Breast epithelium (tissue), 4 donors: ENCODE measurements at places on chromosomes 13 and 19.

DNA sequence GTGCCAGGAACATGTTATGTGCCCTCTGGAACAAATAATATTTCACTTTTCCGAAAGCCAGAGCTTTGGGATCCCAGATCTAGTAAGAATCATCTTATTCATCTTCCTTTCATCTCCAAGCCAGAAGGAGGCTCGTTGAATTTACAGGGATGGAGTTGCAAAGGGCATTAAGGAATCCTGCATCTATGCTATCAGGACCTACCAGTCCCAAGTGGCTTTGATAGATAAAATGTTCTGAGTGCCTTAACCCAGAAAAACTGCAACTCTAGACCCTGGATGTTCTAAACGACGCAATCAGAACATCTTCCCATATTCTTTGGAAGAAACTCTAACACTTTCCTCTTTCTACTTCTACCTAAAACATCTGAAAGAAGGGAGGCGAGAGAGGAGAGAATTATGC, 9.2 kb upstream of the EDDM13 start:
- no peak for DNase-seq

DNA sequence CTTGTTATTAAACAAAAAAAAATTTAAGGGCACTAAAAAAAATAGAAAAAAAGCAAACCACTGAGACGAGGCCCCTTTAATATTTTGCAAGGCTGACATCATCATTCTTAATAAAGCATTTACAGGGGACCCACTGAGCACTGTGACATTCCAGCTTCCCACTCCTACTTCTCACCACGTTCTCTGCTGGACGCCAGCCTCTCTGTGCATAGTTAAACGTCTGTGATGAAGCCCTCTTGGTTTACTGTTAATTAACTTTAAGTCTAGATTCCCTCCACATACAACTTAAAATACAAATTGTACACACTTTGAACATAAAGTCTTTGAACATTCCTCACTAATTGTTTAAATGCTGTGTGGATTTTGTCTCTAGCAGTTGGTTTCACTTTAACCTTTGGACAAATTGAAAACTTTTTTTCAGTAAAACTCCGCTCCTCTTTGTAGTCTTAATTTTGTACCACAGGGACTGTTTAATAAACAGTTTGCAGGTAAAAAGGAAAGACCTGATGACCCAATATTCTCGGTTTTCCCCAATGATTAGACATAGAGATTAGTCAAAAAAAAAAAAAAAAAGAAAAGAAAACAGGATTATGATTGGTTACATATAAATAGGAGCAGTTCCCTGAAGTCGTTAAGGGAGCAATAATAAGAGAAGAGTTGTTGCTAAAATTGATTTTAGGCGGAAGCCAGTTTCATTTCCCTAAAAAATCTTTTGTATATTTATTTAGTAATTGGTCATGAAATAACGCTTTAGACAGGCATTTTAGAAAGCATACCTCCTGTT, 219.8 kb downstream of the MZT1 start:
- DNase-seq, result no peak

GRCh38 chr13:47112205-47112902, 215.5 kb upstream of the HTR2A start:
- DNase-seq, result no peak

GRCh38 chr19:16024266-16025107, 51.8 kb upstream of the TPM4 start:
- DNase-seq, result no peak

DNA sequence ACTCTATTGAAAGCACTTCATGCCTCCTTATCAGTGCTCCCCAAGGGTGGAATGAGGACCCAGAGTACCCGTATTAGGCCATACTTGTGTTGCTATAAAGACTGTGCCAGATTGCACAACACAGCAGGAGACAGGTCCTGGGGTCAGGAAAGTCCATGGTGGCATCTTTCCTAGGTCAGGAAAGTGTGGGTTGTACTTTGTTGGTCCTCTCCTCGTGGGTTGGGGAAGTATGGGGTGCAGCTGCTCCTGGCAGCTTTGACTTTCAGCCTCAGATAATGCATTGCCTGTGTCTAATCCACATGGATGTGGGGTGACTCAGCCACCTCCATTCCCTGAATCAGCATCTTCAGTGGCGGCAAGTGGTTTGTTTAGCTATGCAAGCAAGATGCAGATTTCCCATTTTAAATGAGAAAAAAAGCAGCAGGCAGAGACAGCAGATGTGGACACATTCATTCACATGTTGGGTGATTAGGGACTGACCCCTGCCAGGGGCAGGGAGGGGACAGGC, 8.4 kb upstream of the CYP2B6 start:
- DNase-seq, result no peak

DNA sequence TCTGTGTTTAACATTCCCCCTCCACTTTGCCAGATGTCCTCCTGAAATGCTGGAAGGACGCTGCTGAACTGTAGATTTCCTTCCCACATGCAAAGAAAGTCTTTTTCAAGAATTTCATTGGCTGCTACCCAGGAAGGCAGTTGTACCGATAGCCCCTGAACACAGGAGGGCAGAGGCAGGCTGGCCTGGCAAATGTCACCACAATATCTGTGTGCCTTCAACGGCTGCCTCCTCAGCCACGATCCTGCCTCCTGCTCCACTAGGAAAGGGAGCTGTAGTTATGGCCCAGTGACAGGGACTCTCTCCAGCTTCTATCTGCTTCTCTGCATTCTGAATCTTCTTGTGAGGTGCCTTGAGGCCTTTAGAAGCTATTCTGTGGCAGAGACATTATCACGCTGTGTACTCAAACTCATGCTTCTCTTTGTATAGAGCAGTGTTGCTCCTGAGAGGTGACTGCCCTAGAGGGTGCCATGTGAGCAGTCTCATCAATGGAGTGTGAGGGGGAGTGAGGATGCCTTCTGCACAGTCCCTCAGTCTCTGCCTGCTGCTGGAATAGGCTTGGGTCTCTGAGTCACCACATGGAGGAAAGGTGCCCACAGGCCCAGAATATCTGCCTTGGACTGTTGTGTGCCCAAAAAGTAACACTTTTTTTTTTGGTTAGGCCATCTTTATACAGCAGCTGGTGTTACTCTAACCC, 279.8 kb downstream of the DNAJC15 start:
- peak; percentile 33 for DNase-seq

DNA sequence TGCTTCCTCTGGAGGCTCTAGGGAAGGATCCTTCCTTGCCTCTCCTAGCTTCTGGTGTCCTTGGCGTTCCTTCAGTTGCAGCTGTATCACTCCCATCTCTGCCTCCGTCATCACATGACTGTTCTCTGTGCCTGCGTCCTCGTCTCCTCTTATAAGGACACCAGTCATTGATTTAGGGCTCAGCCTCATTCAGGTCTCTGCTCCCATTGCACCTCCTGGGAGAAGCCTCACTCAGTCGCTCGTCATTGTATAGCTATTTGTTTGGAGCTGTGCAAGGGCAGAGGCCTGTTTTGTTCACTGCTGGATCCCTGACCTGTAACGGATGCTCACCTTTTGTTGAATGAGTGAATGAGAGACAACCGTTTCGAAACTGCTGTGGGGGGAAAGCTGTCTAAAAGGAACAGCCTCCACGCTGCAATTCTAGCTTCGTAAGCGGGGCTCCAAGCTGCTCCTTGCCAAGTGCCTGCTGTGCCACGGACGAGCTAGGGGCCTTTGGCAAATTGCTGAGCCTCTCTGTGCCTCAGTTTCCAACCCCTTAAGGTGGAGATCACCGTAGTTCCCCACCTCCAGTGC, 17.2 kb downstream of the BRSK1 start:
- DNase-seq, result no peak

GRCh38 chr13:33257841-33258807, 27.4 kb downstream of the STARD13 start:
- no peak for DNase-seq

DNA sequence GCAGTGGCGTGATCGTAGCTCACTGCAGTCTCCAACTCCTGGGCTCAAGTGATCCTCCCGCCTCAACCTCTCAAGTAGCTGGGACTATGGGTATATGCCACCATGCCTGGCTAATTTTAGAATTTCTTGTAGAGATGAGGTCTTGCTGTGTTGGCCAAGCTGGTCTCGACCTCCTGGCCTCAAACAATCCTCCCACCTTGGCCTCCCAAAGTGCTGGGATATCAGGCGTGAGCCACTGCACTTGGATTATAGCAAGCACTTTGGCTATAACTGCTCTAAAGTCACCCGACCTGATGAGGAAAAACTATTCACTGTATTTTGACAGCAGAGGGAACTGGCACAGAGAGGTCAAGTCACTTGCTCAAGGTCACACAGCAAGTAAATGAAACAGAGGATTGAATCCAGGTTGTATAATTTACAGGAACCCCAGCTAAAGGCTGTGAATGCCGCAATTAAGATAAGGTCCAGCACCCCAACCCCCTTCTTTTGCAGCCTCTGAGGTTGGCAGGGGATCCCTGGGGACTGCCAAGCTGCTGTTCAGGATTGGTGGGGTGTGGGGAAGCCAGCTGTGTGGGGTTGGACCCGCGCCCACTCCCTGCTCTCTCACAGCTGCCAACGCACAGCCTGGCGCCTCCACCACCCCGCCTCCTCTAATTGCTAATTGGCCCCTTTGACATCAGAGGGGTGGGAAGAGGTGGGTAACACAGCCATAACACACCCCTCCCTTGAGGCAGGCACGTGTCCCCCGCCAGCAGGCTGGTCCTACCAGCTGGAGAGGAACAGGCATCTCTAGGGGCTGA, 6.0 kb downstream of the TMIGD2 start:
- no peak for DNase-seq

DNA sequence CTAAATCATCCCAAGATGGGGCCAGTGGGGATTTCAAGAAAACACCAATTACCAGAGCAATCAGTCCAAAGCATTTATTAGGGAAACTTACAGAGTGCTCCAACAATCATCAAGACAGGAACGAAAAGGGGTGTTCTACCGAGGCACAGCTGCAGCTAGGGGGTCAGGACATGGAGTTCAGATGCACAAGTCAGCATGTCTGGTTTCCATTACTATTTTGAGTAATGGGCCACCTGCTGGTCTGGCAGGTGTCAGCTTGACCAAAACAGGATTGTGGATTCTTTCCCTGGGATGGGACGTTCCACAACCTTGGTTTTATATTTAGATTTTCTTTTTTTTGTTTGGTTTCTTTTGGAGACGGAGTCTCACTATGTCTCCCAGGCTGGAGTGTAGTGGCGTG, 3.9 kb upstream of the UBL5 start:
- DNase-seq, result no peak

- DNase-seq, result no peak
Observed at GRCh38 chr19:32168111-32168510, 177.3 kb upstream of the ZNF507 start.

DNA sequence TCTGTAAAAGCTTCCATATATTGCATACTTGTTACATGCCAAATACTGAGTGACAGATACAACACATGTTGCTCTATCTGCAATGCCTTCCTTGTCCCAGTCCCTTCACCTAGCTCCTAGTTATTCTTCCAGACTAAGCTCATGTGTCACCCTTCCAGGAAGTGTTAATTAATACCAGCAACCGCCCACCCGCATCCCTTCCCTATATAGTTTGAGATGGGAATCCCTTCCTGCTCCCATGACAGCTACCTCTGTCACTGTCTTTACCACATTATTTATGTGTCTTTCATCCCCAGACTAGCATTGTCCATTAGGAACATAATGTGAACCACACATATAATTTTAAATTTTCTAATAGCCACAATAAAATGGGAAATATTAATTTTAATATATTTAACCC, 49.5 kb upstream of the FRY start:
- DNase-seq, result no peak

DNA sequence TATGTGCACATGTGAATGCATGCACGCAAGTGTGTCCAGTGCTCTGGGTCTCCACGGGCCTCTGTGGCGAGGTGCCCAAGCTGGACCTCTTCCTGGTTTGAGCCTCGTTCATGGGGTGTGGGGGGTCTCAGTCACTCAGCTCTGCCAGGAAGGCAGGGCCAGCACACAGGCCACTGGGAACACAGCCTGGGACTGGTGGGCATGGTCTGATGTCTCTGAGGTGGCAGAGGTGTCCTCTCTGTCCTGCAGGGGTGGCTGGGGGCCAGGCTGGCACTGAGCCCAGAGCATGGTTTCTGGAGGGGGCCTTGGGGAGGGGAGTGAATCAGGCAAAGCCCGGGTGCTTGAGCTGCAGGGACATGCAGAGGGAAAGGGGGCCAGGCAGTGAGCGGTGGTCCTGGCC, 9.4 kb downstream of the LRP3 start:
- DNase-seq, result no peak

GRCh38 chr13:44140888-44141724, 232.5 kb upstream of the SERP2 start:
- peak; percentile 27 for DNase-seq
